ENCODE measurements at places on chromosomes 1 and 21.

- DNase-seq = no peak
These were observed 152.3 kb downstream of the DMRTA2 start for GRCh38 chr1:50270926-50271325.

- no peak for DNase-seq
These were observed 652.5 kb downstream of the KIF26B start for GRCh38 chr1:245807306-245807705.

DNA sequence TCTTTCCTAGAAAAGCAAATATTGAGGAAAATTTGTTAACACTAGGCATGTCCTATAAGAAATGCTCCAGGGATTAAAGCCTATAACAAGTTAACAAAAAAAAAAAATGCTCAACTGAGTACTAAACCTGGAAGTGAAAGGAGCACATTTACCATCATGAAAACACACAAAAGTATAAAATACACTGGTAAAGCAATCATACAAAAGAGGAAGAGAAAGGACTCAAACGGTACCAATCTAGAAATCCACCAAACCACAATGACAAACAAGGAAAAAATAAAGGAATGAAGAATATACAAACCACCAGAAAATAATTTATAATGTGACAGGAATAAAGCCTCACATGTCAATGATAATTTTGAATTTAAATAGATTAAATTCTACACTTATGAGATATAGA is 21.2 kb downstream of the CD1E start:
- DNase-seq = no peak

DNA sequence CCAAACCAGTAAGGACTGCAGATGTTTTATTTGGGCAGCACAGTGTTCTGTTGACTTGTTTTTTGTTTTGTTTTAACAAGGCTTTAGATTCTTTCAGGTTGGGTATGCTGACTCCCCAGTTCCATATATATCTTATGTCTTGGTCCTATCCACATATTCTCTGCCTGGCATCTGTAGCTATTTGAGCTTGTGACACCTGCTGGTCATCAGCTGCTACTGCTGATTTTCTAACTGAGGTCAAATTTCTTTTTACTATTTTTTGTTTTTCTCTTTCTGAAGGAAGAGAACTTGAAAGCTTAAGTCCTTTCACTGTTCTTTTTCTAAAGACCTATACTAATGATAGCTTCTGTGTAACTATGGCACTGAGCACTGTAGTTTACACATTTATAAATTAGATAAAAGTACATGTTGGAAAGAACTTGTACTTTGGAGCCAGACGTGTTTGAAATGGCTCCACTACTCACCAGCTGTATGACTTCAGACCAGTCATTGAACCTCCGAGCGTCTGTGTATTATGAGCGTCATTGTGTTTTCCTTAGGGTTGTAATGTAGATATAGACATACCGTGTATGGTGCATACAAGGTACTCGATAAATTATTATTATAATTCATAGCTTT is 109.4 kb downstream of the NRDC start:
- DNase-seq = peak; percentile 11

DNA sequence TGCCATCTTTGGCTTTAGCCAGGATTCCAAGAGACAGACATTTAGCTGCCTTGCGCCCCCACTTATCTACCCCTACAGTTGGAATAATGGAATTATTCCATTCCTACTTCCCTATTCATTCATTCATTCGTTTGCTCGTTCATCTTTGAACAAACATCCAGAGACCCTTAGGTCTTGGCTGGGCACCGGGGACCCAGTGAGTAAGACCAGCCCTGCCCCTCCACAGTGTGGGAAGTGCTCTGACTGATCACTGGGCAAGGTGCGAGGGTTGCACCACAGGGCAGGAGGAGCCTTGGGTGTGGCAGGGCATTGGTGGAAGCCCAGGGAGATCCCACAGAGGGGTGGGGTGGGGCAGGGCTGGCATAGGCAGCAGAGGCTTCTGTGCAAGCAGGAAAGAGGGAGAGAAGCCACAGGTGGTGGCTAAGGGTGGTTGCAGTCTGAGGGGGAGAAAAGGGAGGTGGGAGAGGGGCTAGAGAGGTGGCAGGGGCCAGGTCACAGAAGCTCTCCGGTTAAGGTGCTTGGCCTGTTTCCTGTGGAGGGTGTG is 35.0 kb upstream of the TMEM61 start:
- no peak for DNase-seq

Measured in brain pericyte (primary cell).